Activated CD8-positive, alpha-beta memory T cell treated with anti-CD3 and anti-CD28 coated beads for 4 hours (primary cell): ENCODE measurements at places on chromosomes 13 and 19.

DNA sequence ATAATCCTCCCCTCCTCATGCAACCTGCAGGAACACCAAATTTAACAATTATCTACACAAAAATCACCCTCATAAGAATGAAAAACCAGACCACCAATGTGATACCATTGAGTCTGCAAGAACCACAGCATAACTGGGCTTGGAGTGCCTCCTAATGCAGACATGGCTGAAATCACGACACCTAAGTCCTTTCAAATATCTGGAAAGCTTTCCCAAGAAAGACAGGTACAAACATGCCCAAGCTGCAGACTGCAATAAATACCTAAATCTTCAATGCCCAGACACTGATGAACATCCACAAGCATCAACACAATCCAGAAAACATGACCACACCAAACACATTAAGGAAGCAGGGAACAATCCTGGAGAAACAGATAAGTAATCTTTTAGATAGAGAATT lies 417.1 kb downstream of the LMO7 start:
- no peak for DNase-seq

GRCh38 chr13:30664689-30665275 lies 47.1 kb downstream of the USPL1 start:
- DNase-seq = no peak

DNA sequence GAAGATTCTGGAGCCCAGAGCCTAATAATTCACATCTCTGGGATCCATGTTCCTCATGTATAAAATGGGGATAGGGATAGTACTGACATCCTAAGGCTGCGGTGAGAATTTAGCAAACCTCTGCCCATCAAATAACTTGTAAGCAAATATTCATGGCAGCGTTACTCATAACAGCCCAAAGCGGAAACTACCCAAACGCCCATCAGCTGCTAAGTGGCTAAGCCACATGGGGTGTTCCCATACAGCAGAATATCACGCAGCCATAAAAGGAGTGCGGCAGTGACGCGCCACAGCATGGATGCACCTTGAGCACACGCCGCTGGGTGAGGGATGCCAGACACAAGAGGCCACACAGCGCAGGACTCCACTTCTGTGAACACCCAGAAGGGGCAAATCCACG lies 19.7 kb downstream of the VRK3 start:
- DNase-seq = no peak

- no peak for DNase-seq
Measured at GRCh38 chr13:46698014-46698413, 98.9 kb downstream of the ESD start.
